Stimulated activated CD4-positive, alpha-beta T cell treated with anti-CD3 and anti-CD28 coated beads, Interleukin-15, amount 100 ng/mL, for 1 hour (primary cell): ENCODE measurements at places on chromosomes 7 and 10.

GRCh38 chr7:131109011-131109758 is 218.5 kb upstream of the MKLN1 start:
- DNase-seq: no peak

- DNase-seq: no peak
Measured at GRCh38 chr10:61949687-61950086, 48.2 kb downstream of the ARID5B start.

DNA sequence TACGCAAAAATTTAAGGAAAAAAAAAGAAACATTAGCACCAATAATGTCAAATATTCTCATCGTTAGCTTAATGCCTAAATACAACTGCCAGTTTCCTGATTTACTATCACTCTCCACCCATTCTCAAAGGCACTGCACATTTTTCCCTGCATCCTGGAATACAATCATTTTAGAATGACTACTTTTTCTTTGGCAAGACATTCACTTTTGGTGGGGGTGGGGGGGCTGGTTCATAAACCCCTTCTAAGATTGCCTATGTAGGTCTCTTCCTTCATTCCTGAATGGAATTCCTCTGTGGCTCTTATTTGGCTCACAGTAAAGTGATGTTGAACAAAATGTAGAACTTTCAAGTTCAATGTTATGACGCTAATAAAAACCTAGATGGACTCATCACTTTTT is 74.3 kb downstream of the RNLS start:
- DNase-seq: no peak

- DNase-seq: no peak
Measured at GRCh38 chr10:50511492-50512213, 112.1 kb downstream of the SGMS1 start.

DNA sequence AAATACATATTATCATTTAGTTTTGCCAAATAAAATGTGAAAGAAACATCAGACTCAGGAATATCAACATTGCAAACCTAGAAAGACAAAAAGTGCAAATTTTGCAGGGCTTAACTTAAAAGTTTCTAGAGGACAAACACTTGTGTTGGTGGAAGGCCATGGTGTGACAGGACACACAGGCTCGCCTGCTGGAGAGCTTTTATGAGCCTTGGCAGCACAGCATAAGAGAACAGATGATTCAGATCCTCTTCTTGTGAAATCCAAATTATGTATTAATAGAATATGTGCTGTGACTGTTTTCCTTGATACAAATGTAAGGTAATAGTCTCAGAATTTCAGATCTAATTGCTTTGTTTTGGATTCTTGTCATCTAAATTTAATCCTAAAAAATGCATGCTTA is 72.9 kb upstream of the ABCB5 start:
- DNase-seq: no peak

DNA sequence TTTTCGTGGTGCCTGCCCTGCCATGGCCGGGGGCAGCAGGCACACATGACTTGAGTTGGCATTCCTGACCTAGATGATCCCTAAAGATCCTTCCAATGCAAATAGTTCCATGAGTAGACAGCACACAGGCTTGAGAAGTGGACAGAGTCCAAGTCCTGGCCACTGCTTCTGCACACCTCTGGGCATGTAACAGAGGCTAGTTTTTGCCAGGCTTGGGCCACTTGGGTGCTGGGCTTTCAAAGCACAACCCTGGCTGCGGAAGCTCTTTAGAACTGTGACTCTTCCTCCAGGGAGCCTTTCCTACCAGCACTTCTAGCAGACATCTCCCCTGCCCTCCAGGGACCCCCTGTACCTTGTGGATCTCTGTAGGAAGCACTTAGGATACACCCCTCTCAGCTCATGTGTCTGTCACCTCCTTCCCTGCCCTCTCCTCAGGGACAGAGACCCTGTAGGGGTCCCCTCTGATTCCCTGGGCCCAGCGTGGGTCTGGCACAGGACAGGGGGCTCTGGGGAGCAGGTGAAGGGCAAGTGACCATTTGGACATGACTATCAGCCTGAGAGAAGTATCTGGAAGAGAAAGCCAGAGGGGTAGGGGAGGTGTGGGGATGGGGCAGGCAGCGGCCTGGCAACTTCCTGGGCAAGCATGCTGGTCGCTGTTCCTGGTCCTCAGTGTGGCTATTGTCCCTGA is 36.2 kb downstream of the ZCCHC24 start:
- DNase-seq: no peak

DNA sequence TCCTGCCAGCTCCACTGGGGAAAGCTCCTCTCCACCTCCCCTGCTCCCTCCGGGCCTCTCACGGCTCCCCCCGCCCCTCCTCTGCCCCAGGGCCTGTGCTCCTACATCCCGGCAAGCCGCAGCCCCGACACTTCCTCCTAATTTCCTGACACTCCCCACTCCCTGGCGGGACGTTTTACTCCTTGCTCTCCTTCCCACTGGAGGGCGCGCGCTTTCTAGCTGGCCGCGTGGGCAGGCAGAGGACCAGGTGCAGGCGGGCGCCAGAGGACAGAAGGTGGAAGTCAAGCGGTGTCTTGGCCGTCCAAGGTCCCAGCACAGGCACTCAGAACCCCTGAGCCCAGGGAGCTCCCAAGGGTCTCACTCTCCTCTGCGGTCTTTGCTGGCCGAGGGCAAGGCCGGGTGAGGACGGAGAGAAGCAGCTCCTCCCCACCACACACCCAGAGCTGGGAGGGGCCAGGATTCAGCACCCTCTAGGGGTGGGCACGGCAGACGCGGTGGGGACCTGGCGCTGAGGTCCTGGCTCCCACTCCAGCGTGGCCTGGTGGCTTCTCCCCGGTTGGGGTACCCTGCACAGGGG is 19.1 kb downstream of the ADAM8 start:
- DNase-seq: no peak

DNA sequence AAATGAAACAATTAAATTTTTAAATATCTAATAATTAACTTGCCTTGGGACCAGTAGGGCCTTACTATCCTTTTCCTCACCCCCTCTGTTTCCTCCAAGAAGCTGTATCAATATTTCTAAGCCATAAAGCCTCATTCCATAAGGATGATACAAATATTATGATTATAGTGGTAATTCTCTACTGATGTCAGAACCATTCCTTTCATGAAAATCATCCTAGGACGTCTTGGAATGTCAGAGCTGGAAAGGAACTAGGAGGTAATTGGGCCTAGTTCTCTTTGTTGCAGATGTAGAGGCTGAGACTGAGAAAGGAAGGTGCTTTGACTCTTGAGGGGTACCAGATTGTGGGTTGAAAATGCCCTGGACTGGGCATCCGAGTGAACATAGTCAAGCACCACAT is 766.7 kb upstream of the GHITM start:
- DNase-seq: no peak

- peak; percentile 30 for DNase-seq
Measured at GRCh38 chr7:30285067-30285535, 704 bp downstream of the ZNRF2 start.

GRCh38 chr10:103583871-103584215 is 90.3 kb downstream of the NEURL1 start:
- no peak for DNase-seq

- no peak for DNase-seq
Measured at GRCh38 chr10:125116652-125117310, 43.6 kb downstream of the CTBP2 start.

GRCh38 chr7:157395206-157395605 is 58.4 kb downstream of the DNAJB6 start:
- no peak for DNase-seq

DNA sequence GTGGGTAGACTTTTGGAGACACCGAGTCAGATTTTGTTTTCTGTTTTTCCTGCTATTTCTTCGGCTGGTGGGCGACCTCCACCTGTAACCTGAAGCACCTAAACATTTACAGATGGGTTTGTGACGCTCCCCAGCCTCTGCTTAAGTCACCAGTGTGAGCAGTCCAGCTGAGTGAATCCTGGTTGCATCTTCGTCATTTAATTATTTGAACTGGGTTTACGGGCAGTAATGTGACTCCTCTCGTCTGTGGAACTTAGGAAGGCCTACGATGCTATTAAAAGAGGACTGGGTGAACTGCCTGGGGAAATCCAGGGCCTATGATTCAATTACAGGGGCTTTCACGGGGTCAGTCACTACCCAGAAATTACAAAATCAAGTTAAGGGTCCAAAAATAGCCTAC is 52.5 kb downstream of the WNT2 start:
- DNase-seq: no peak

DNA sequence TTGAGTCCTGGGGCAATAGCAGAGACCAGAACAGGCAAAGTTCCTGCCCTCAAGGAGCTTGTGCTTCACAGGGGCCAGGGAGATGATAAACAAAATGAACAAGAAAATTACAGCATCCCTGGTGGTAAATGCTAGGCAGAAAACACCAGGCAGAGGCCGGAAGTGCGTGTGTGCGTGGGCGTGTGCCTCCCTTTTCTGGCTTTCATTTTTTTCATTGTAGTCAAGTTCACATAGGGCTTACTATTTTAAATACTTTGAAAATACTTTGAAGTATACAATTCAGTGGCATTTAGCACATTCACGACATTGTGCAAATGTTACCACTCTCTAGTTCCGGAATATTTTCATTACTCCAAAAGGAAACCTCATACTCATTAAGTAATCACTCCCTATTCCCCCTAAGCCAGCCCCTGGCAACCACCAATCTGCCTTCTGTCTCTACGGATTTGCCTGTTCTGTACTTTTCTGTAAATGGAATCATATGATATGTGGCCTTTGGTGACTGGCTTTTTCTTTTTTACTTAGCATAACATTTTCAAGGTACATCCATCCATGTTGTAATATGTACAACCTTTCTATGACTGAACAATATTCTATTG is 88.1 kb upstream of the PDCD4 start:
- DNase-seq: peak; percentile 19

DNA sequence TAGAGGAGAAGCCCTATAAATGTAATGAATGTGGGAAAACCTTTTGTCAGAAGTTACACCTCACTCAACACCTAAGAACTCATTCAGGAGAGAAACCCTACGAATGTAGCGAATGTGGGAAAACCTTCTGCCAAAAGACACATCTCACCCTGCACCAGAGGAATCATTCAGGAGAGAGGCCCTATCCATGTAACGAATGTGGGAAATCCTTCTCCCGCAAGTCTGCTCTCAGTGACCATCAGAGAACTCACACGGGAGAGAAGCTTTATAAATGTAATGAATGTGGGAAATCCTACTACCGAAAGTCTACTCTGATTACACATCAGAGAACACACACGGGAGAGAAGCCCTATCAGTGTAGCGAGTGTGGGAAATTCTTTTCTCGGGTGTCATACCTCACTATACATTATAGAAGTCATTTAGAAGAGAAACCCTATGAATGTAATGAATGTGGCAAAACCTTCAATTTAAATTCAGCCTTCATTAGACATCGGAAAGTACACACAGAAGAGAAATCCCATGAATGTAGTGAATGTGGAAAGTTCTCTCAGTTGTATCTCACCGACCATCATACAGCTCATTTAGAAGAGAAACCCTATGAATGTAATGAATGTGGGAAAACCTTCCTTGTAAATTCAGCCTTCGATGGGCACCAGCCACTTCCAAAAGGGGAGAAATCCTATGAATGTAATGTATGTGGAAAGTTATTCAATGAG is 18.9 kb downstream of the RBAK start:
- DNase-seq: no peak

GRCh38 chr7:98879198-98879978 is 1.1 kb downstream of the TRRAP start:
- peak; percentile 27 for DNase-seq

GRCh38 chr7:1664711-1665548 is 5.1 kb upstream of the ELFN1 start:
- DNase-seq: peak; percentile 50

DNA sequence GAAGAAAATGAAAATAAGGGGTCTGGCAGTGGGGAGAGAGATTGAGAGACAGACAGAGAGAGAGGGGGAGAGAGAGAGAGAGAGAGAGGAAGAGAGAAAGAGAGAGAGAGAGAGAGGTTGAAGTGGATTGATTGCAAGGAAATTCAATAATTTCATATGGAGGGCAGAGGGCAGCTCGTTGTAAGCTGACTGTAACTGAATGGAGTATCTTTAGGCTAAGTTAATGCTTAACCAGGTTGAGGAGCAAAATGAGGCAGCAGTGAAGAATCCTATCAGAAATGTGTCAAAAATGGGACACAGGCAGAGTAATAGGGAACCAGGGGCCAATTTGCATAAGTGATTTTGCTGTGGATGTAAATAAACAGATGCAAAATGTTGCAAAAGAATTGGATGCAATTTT is 21.0 kb downstream of the BLNK start:
- DNase-seq: no peak

DNA sequence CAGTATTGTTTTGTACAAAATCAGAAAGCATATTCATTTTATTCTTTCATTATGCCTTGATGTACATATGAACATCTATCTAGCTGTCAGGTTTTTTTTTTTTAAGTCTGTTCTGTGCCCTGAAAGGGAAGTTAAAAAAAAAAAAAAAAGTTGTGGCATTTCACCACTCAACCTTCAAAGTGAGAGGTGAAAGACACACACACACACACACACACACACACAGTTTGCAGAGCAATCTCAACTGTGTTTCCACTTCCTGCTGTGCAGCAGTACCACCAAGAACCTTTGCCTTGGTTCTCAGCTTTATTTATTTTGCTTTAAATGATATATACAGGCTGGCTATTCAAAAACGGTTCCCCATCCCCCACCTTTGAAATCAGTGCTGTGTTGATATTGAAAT is 955.6 kb downstream of the GATA3 start:
- peak; percentile 10 for DNase-seq

DNA sequence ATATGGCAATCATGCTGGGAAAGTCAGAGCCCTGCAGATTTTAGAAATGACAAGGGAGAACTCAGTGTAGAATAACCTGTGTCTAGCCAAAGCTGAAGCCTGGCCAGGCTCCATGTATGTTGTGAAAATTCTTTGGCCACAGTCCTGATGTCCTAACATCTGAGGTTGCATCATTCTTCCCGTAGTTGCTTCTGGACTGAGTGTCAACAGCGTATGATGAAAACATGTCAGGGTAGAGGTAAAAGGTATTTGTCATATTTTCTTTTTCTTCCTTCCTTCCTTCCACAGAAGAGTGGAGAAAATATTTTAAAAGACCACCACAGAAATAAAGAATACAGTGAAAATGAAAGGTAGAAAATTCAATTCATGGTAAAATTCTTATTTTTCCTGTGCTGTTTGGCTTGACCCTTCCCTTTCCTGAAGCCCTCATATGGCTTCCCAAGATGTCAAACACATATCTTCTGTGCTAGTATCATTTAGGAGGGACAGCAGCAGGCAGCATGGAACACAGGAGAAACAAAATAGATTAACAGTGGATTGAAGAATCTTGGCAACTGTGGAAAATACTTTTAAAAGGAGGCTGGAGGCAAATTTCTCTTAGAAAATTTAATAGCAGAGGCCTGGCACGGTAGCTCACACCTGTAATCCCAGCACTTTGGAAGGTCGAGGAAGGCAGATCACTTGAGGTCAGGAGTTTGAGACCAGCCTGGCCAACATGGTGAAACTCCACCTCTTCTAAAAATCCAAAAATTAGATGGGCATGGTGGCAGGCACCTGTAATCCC is 18.9 kb upstream of the NRBF2 start:
- DNase-seq: no peak

- DNase-seq: no peak
Measured at GRCh38 chr10:33223326-33224000, 111.0 kb downstream of the NRP1 start.

DNA sequence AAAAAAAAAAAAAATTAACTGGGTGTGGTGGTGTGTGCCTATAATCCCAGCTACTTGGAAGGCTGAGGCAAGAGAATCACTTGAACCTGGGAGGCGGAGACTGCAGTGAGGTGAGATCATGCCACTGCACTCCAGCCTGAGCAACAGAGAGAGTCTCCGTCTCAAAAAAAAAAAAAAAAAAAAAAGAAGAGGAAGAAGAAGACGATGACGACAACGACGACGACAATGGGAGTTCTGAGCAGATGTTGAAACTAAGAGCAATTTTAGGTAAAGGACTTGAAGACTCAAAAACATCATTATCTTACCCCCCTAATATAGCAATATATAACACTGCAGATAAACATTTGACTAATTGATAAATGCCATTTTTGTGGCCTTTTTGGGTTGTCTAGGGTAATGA is 39.5 kb upstream of the PPP1R17 start:
- no peak for DNase-seq
